ENCODE measurements at places on chromosomes 1 and 21. TPM values are rescaled to one million over a fixed set of nuclear protein-coding genes. Genes with fewer than 3 reads are reported as not detected.

DNA sequence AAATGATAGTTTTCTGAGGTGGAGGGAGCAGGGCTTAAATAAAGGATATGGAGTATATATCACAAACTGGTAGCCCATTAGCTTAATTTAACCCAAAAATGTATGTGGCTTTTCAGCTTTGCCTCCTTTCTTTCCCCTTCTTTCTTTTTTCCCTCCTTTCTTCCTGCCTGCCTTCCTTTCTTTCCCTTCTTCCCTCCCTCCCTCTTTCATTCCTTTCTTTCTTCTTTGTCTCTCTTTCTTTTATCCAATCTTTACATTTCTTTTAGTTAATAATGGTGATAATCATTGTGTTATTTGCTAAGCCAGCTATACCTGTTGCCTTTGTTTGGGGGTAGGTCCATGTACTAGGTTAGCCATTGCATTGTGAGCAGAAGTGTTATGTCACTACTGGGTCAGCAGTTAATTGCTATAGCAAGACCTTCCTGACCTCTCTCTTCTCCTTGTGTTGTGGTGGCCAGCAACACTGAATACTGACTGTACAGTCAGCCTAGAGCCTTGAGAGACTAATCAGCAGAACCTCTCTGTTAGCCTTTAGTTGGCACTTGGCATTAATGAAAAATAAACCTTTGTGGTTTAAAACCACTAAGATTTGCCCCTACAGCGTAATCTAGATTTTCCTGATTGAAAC is 5.1 kb downstream of the GORAB start:
- H3K4me1 ChIP-seq: peaks cover 30% of the 10 kb centered on the region
- no peaks in the 10 kb centered on the region for H3K27me3 ChIP-seq
- DNase-seq: no peak
- H3K27ac ChIP-seq: peak overlapping the region; percentile 51
- H3K4me3 ChIP-seq: peak overlapping the region; percentile 0

GRCh38 chr1:247390116-247390791 is 25.7 kb upstream of the NLRP3 start:
- no peak overlapping the region for H3K4me3 ChIP-seq
- no peaks in the 10 kb centered on the region for H3K4me1 ChIP-seq

DNA sequence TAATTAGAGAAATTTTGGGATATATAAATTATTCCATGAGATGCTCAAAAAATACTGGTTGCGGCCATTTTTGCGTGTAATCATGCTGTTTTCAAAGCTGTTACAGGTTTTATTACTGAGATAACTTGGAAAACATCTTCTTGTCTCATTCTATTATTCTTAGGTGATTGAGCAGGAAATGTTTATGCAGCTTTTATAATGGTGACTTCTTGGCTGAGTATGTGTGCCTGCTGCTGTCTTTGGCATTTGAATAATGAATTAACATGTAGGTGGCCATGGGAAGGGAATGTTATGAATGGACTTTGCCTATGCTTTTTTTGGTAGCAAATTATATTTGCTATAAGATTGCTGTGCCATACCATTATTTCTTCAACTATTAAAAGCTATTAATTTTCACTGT is 52.5 kb downstream of the RASAL2 start:
- no peak overlapping the region for H3K4me3 ChIP-seq
- no peaks in the 10 kb centered on the region for H3K27me3 ChIP-seq
- H3K4me1 ChIP-seq: peaks cover 2% of the 10 kb centered on the region

GRCh38 chr1:63920154-63921117 is 146.6 kb downstream of the ROR1 start:
- no peaks in the 10 kb centered on the region for H3K27me3 ChIP-seq
- H3K4me1 ChIP-seq: peaks cover 50% of the 10 kb centered on the region
- H3K27ac ChIP-seq: peak overlapping the region; percentile 31
- peak overlapping the region; percentile 19 for H3K4me3 ChIP-seq

Gene CTSK
- 7.4 TPM for total RNA-seq

Gene APOBEC4
- total RNA-seq: not detected

Gene OVAAL
- total RNA-seq: not detected

- no peak overlapping the region for H3K27ac ChIP-seq
- no peak for DNase-seq
- peaks cover 5% of the 10 kb centered on the region for H3K4me1 ChIP-seq
- H3K4me3 ChIP-seq: no peak overlapping the region
These were observed 95.2 kb downstream of the PSMG1 start for GRCh38 chr21:39088031-39088370.

DNA sequence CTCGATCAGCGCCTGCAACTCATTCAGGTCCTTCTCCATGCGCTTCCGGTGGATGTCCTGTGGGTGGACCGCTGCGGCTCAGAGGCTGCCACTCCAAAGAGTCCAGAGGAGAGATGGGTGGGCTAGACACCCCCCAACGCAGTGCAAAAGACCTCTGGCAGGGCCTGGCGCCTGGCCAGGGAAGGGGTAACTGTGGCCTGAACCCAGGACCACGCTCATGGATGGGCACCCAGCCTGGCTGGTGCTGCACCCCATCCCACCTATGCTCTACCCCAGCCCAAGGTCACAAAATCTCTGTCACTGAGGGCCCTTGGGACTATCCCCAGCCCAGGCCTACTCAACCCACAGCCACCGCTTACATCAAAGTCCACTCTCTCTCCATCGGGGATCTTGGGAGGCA is 12.2 kb downstream of the TNNT2 start:
- no peaks in the 10 kb centered on the region for H3K4me1 ChIP-seq
- no peak overlapping the region for H3K27ac ChIP-seq
- H3K27me3 ChIP-seq: peaks cover 32% of the 10 kb centered on the region
- no peak overlapping the region for H3K4me3 ChIP-seq

Gene DMBX1
- total RNA-seq: not detected

- no peak for DNase-seq
- no peak overlapping the region for H3K27ac ChIP-seq
- peaks cover 12% of the 10 kb centered on the region for H3K36me3 ChIP-seq
These were observed 192.2 kb downstream of the ROR1 start for GRCh38 chr1:63966016-63966415.

Gene PRKAA2
- total RNA-seq: 8.6 TPM

DNA sequence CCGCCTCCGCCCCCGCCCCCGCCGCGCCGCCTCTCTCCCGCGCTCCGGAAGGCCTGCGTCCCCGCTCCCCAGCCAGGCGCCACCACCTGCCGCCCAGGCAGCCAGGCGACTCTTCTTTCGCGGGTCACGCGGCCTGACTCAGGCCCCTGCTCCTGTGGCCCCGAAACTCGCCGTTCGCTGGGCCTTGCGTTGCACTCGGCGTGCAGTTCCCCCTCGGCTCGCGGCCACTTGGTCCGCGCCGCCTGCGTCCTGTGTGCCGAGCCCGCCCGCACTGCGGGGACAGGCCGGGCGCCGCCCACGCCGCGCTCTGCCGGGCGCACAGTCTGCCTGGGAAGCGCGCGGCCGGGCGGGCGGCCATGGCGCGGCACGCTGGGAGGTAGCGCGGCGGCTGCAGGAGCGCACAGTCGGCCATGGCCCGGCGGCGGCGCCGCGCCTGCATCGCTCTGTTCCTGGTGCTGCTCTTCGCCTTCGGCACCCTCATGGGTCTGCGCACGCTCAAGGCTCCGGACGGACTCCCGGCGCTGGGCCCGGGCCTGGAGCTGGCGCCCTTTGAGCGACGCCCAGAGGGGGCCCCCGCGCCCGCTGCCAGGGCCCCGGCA is at the start of gene MANEAL:
Gene MANEAL, plus strand, starts transcription at position 75 of the 599 bp plus-strand sequence. Its CDS starts 336 bp downstream, at position 411.
- H3K4me1 ChIP-seq: peaks cover 17% of the 10 kb centered on the region
- H3K27me3 ChIP-seq: peaks cover 3% of the 10 kb centered on the region

DNA sequence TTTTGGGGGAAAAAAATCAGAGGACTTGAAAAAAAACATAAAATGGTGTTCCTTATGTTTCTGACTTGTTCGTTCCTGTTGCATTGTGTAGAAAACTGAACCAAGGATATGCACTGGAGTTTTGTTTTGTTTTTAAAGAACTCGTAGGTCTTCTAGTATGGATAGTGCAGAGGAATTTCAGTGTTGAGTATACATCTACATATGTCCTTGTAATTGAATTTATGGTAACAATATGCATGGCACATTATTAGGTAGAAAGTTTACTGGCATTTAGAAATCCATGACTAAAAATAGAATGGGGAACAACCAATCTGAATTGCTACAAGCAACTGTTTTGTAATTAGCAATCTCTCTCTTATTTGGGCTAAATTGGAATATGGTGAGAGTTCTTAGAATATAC is 188.3 kb upstream of the ZRANB2 start:
- no peak overlapping the region for H3K27ac ChIP-seq
- no peaks in the 10 kb centered on the region for H3K27me3 ChIP-seq
- DNase-seq: no peak
- H3K4me1 ChIP-seq: peaks cover 14% of the 10 kb centered on the region
- no peak overlapping the region for H3K4me3 ChIP-seq

GRCh38 chr1:34060187-34060730 is 104.8 kb downstream of the CSMD2 start:
- no peak overlapping the region for H3K27ac ChIP-seq
- no peaks in the 10 kb centered on the region for H3K36me3 ChIP-seq
- no peak overlapping the region for H3K4me3 ChIP-seq
- H3K4me1 ChIP-seq: peaks cover 3% of the 10 kb centered on the region

Gene RHBDL2
- total RNA-seq: not detected

All from progenitor cell of endocrine pancreas (in vitro differentiated cells).